ENCODE measurements at places on chromosomes 4 and X.

DNA sequence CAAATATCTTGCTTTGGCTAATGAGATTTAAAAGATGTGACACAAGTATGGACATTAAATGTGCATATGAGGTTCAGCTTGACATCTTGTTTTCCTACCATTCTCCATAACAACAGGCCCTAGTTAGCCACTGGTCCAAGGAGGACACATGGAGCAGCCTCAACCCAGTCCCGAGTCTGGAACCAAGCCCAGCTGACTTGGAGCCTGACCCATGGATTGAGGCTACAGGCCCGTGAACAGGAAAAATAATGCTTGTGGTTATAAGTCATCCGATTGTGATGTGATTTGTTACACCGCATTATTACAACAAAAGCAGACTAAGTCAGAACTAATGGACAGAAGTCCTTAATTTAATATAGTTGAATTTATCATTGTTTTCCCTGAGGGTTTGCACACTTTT is 123.2 kb upstream of the BANK1 start:
- DNase-seq = no peak

DNA sequence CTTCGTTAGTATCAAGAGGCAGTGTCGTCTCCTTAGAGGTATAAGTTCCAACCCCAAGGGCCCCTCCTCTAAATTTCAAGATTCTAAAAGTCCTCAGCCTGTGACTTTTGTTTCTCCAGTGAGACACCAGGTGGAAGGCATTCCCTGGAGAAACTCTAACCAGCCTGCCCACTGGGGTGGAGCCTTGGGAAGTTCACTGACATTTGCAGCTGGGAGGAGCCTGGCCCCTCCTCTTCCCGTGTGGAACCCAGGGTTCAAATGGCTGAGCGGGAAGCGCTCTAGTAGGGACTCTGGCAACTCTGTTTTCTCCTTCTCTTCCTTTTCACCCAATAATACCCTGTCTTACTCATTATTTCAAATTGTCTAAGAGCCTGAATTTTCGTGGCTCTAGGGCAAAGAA is 325.0 kb downstream of the TLL1 start:
- DNase-seq = no peak

GRCh38 chr4:116702949-116703348 is 382.4 kb downstream of the TRAM1L1 start:
- no peak for DNase-seq

GRCh38 chr4:7322166-7322991 is 112.4 kb downstream of the PSAPL1 start:
- DNase-seq = no peak

- no peak for DNase-seq
These were observed 396.6 kb downstream of the MAPK10 start for GRCh38 chr4:85963231-85963630.

GRCh38 chr4:168636506-168637196 is 139.8 kb downstream of the PALLD start:
- DNase-seq = no peak

DNA sequence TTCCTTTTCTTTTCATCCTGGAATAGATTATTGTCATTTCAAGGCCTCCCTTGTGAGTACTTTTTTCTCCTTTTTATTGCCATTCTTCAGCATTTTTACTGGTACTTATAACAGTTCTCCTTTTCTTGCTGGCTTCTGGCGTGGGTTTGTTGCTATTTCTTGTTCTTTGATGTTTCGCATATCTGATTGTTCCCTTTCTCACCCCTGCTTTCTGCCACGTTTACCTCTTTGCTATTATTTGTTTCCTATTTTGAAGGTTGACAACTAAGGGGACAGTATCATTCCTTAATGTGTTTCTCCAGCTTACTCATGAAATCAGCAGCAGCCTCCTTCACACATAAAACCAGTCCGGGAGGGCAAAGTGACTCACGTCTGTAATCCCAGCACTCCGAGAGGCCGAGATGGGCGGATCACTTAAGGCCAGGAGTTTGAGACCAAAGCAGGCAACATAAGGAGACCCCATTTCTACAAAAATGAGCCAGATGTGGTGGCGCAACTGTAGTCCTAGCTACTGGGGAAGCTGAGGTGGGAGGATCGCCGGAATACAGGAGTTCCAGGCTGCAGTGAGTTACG is 72.6 kb downstream of the DMD start:
- no peak for DNase-seq

GRCh38 chrX:124211312-124211942 is 121.0 kb upstream of the TEX13D start:
- no peak for DNase-seq

DNA sequence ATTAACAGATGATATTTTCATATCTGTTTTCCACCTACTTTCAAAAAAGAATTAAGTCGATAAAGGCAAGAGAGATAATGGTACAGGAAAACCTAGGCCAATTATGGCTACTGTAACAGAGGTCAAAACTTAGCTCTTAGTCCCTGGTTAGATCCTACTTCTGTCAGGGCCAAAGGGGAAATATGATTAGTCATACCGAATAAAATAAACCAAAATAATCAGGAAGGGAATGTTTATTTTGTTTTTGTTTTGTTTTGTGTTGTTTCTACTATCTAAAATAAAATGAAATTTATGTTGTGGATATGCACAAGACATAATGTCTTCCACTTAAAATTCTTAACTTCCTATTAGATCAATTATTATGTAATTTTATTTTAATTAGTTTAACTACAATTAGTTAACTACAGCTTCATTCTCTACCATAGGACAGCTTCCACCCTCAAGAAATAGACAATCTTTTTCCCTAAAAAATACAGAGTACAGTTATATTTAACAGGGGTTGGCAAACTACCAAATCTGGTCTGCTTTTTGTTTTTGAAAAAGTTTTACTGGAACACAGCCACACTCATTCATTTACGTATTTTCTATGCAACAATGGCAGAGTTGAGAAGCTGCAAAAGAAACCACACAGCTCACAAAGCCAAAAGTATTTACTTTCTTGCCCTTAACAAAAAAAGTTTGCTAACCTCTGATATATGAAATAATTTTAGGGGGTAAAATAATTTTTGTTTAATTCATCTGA is 25.4 kb downstream of the TMEM47 start:
- DNase-seq = no peak

- DNase-seq = no peak
These were observed 159.2 kb upstream of the FAM241A start for GRCh38 chr4:111986095-111986494.

GRCh38 chrX:443536-444210 is 57.0 kb upstream of the PPP2R3B start:
- DNase-seq = no peak

- no peak for DNase-seq
These were observed 822.1 kb upstream of the GALNTL6 start for GRCh38 chr4:170990989-170991589.

GRCh38 chr4:72629540-72629939 is 60.5 kb upstream of the ADAMTS3 start:
- no peak for DNase-seq

DNA sequence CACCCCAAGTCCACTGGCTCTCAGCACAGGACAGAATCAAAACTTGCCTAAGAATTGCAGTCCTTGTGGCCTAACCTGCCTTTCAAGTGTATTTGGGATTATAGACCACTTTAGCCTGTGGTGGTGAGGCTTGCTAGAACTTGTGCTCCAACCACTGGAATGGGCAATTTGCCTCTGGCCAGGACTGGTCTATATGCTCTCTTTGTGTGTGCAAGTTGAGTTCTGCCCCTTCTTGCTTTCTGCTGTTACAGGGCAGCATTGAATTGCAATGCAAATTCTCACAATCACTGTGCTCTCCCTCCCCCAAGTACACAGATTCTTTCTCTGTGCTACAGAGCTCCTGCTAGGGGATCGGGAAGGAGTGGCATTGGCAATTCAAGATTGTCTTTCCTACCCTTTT is 233.6 kb upstream of the DIPK2B start:
- DNase-seq = no peak

GRCh38 chr4:6277139-6277802 is 7.6 kb downstream of the WFS1 start:
- DNase-seq = no peak

GRCh38 chr4:101328063-101328602 is 19.2 kb downstream of the PPP3CA start:
- DNase-seq = no peak

- DNase-seq = no peak
These were observed 32.7 kb upstream of the TCEANC start for GRCh38 chrX:13620207-13620606.

DNA sequence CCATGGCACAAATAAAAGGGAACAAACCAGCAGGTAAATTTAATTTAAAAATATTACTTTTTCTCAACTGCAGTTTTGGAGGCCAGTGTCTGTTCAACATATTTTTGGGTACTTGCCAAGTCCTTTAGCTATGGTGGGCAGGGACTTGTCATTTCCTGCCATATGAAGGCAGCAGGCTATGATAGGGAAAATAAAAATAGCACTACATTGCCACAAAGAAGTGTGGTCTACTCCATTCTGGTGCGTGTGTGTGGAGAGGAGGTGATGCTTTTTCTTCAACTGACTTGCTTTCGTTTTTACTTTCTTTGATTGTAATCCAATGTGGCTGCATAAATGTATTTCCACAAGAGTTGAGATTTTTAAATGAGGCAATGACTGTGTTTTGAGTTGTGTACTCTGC is 17.2 kb downstream of the GPR174 start:
- no peak for DNase-seq

DNA sequence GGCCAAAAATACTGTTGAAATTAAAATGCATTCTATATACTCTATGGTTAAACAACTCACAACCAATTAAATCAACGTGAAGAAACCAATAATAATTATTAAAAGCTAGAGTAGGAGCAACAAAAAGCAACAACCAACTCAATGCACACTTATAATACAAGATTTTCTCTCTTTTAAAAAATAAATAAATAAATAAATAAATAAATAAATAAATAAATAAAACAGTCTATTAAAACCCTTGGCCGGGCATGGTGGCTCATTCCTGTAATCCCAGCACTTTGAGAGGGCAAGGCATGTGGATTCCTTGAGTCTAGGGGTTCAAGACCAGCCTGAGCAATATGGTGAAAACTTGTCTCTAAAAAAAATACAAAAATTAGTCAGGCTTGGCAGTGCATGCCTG is 62.7 kb downstream of the ENOX2 start:
- no peak for DNase-seq

- no peak for DNase-seq
These were observed 36.4 kb upstream of the CLCN4 start for GRCh38 chrX:10120331-10120730.

DNA sequence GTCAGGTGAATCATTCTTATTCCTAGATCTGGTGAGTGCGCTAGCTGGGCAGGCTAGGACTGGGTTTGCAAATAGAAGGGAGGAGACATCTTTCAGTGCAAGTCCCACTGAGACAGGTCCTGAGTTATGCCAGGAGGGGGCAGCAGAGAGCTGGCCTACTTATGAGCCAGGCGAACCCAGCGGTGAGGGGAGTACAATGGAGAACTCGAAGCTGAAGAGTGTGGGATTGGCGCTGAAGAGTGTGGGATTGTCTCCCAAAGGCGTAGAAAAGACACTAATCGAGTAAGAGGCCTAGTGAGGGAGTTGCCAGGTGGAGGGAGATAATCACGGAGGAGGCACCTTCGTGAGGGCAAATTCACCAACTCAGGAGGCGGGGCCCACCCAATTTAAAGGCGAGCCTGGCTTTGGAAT is 91.7 kb upstream of the CXorf66 start:
- peak; percentile 16 for DNase-seq

DNA sequence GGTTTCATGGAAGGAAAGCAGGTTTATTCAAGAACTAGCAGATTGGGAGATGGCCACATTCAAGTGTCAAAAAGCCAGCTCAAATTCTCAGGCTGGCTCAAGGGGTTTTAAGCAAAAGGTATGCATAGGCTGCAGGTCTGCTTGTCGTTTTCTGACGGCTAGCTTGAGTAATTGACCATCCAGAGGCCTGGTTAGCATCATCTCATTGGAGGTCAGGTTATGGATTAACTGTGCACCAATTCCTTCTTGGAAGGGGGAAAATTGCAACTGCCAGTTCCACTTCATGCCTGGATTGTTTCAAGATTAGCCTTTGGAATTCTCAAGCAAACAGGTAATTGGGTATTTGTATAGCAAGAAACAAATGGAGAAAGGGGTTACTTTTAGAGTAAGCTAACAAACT is 62.1 kb downstream of the FUNDC1 start:
- no peak for DNase-seq
